Body of pancreas (tissue), 4 donors: ENCODE measurements at places on chromosomes 2 and 18. TPM values are rescaled to one million over a fixed set of nuclear protein-coding genes. Genes with fewer than 3 reads are reported as not detected.

TMX3 gene
- total RNA-seq = 25.9 TPM

IL36B gene
- total RNA-seq = not detected

DPYSL5 gene
- not detected for total RNA-seq

STAT4 gene
- 0.52 TPM for total RNA-seq

RGPD3 gene
- not detected for total RNA-seq

OTOS gene
- not detected for total RNA-seq

IER3IP1 gene
- 5.6 TPM for total RNA-seq

RAB6C gene
- 0.52 TPM for total RNA-seq

GAD1 gene
- not detected for total RNA-seq

GPR155 gene
- total RNA-seq = 8.6 TPM

EIF5B gene
- total RNA-seq = 26.7 TPM
